ENCODE measurements at places on chromosomes 16 and 17. TPM values are rescaled to one million over a fixed set of nuclear protein-coding genes. Genes with fewer than 3 reads are reported as not detected.

GRCh38 chr17:76633628-76634328, 9.8 kb downstream of the ST6GALNAC1 start:
- H3K27me3 ChIP-seq: peaks cover 4% of the 10 kb centered on the region
- H3K4me3 ChIP-seq: no peak overlapping the region
- no peak for DNase-seq
- H3K4me1 ChIP-seq: peaks cover 5% of the 10 kb centered on the region
- H3K36me3 ChIP-seq: no peaks in the 10 kb centered on the region

Gene MYCBPAP
- total RNA-seq: 0.46 TPM

Gene NKD1
- total RNA-seq: 0.43 TPM

- H3K27ac ChIP-seq: no peak overlapping the region
- H3K4me3 ChIP-seq: no peak overlapping the region
- H3K36me3 ChIP-seq: no peaks in the 10 kb centered on the region
- peaks cover 13% of the 10 kb centered on the region for H3K4me1 ChIP-seq
- DNase-seq: no peak
- peaks cover 3% of the 10 kb centered on the region for H3K27me3 ChIP-seq
Measured at GRCh38 chr17:45234641-45235415, 13.1 kb downstream of the FMNL1 start.

- H3K36me3 ChIP-seq: no peaks in the 10 kb centered on the region
- no peaks in the 10 kb centered on the region for H3K4me1 ChIP-seq
- no peak overlapping the region for H3K27ac ChIP-seq
- no peak overlapping the region for H3K4me3 ChIP-seq
Measured at GRCh38 chr17:32899236-32900013, 22.5 kb upstream of the MYO1D start.

Gene MARCHF10
- not detected for total RNA-seq

- no peaks in the 10 kb centered on the region for H3K27me3 ChIP-seq
- no peak for DNase-seq
- no peak overlapping the region for H3K4me3 ChIP-seq
- no peak overlapping the region for H3K27ac ChIP-seq
Measured at GRCh38 chr17:57001541-57001940, 23.6 kb downstream of the SCPEP1 start.

Gene BCKDK
- 38.8 TPM for total RNA-seq

- H3K27me3 ChIP-seq: no peaks in the 10 kb centered on the region
- peaks cover 50% of the 10 kb centered on the region for H3K4me1 ChIP-seq
- peaks cover 14% of the 10 kb centered on the region for H3K36me3 ChIP-seq
- no peak for DNase-seq
- no peak overlapping the region for H3K4me3 ChIP-seq
Measured at GRCh38 chr17:27558341-27558740, 72.6 kb upstream of the LGALS9 start.

Gene ANKFN1
- not detected for total RNA-seq

Gene CCL8
- not detected for total RNA-seq

GRCh38 chr17:29903471-29903870, 26.6 kb downstream of the SSH2 start:
- no peaks in the 10 kb centered on the region for H3K4me1 ChIP-seq
- no peaks in the 10 kb centered on the region for H3K27me3 ChIP-seq
- H3K4me3 ChIP-seq: no peak overlapping the region
- DNase-seq: no peak
- H3K36me3 ChIP-seq: no peaks in the 10 kb centered on the region

DNA sequence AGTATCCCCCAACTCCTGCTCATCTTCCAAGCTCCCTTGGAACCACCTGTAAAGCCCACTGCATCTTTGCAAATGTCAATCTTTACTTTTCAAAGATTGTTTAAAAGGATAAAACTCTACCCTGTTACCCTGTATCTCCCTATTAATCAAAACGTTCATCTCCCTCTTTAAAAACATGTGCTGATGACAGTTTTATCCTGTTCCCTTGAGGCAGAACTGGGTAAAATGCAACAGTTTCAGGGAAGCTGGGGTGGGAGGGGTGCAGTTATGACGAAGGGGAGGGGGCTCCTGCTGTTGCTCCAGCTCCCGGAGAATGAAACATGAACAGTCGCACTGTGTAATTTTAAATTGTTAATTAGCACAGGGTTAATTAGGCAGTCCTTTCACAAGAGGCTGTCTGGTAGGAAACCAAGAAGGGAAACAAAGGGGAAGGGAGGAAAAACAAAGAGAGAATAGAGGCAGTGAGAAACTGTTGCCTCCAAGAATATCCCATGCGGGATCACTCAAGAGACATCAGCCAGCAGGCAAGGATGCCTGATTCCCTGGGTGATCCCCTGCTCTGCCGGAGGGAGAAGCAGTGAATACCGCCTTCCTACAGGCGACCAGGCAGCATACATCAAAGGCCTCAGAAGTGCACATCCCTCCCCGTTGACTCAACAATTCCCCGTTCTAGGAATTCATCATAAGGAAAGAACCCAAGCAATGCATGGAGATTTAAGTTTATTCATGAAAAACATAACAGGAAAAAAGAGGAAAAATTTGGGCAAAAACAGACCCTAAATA, 84.2 kb downstream of the ZFHX3 start:
- H3K36me3 ChIP-seq: peaks cover 36% of the 10 kb centered on the region
- H3K4me3 ChIP-seq: no peak overlapping the region
- H3K27ac ChIP-seq: peak overlapping the region; percentile 64
- H3K27me3 ChIP-seq: no peaks in the 10 kb centered on the region
- H3K4me1 ChIP-seq: peaks cover 60% of the 10 kb centered on the region
- DNase-seq: no peak

DNA sequence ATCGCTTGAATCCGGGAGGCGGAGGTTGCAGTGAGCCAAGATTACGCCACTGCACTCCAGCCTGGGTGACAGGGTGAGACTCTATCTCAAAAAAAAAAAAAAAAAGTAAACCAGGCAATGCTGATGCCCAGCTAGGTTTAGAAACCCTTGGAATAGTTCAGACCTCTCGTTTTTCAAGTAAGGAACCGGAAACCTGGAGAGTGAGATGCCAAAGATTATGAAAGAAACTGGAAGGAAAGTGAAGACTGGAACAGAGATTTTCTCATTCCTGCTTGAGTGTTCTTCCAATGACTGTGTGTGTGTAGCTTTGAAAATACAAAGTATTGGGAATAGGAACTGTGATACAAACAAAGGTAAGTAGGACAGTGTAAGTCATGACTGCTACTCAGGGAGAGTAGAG, 35.7 kb downstream of the MYH3 start:
- peaks cover 2% of the 10 kb centered on the region for H3K4me1 ChIP-seq
- no peak overlapping the region for H3K27ac ChIP-seq
- no peaks in the 10 kb centered on the region for H3K36me3 ChIP-seq
- H3K4me3 ChIP-seq: no peak overlapping the region

Gene GALR2
- total RNA-seq: not detected

Gene OTOP3
- not detected for total RNA-seq

DNA sequence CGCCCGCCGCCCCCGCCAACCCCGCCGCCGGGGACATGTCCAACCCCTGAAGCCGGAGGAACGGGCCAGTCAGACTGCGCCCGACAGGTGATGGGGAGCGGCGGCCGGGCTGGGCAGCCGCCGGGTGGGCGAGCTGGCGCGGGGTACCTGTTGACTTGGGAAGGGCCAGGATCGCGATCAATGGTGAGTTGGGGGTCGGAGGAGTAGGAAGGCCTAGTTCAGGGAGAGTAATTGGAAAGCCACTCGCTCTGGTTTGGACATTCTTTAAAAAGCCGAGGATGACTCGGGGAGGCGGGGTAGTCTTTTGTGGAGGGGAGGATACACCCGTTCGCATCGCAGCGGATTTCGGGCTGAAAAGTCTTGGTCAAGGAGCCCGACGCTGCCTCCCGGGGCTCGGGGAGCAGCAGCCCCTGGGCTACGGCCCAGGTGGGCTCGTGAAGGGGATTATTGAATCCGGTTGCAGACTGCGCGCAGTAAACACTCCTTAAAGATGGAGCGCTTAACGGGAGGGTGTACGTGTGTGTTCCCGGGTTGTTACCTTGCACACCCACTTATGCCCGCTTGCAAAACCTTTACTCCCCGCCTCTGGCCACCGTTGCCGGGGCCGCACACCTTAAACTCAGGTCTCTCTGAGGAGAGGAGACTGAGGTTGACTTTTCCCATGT, 123.8 kb downstream of the GOSR1 start:
- no peaks in the 10 kb centered on the region for H3K27me3 ChIP-seq
- H3K36me3 ChIP-seq: no peaks in the 10 kb centered on the region
- peak overlapping the region; percentile 97 for H3K27ac ChIP-seq
- peak overlapping the region; percentile 98 for H3K4me3 ChIP-seq

- no peaks in the 10 kb centered on the region for H3K36me3 ChIP-seq
- no peak for DNase-seq
- H3K27ac ChIP-seq: no peak overlapping the region
- no peaks in the 10 kb centered on the region for H3K27me3 ChIP-seq
Measured at GRCh38 chr17:12625092-12625491, 40.6 kb upstream of the MYOCD start.

DNA sequence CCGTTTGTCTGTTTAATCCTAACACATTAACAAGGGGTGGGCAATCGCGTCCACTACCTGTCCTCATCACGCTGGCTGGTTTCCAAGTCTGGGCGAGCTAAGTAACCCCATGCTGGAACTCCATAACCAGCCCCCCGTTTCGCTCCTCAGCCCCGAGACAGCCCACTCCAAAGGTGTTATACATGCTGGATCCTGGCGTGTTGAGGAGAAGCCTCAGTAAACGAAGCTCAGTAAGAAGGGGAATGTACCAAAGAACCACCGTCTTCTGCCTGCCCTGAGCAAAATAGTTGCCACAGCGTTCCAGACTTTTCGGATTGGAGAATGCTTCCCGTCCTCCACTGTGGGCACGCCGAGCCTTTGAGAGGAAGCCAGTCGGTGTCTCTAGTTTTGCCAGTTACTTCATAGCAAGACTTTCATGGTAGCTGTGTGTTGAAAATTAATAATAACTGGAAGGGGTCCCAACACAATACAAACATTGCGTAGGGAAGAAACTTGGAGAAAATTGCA, 16.1 kb upstream of the C17orf78 start:
- peaks cover 28% of the 10 kb centered on the region for H3K4me1 ChIP-seq
- H3K4me3 ChIP-seq: peak overlapping the region; percentile 85
- DNase-seq: no peak
- H3K36me3 ChIP-seq: no peaks in the 10 kb centered on the region
- peak overlapping the region; percentile 78 for H3K27ac ChIP-seq
- no peaks in the 10 kb centered on the region for H3K27me3 ChIP-seq

- H3K27me3 ChIP-seq: peaks cover 7% of the 10 kb centered on the region
- no peak overlapping the region for H3K4me3 ChIP-seq
- H3K36me3 ChIP-seq: no peaks in the 10 kb centered on the region
- no peaks in the 10 kb centered on the region for H3K4me1 ChIP-seq
- no peak overlapping the region for H3K27ac ChIP-seq
Measured at GRCh38 chr17:71085238-71086033, 916.1 kb downstream of the KCNJ2 start.

Gene NIP7
- 22.7 TPM for total RNA-seq

DNA sequence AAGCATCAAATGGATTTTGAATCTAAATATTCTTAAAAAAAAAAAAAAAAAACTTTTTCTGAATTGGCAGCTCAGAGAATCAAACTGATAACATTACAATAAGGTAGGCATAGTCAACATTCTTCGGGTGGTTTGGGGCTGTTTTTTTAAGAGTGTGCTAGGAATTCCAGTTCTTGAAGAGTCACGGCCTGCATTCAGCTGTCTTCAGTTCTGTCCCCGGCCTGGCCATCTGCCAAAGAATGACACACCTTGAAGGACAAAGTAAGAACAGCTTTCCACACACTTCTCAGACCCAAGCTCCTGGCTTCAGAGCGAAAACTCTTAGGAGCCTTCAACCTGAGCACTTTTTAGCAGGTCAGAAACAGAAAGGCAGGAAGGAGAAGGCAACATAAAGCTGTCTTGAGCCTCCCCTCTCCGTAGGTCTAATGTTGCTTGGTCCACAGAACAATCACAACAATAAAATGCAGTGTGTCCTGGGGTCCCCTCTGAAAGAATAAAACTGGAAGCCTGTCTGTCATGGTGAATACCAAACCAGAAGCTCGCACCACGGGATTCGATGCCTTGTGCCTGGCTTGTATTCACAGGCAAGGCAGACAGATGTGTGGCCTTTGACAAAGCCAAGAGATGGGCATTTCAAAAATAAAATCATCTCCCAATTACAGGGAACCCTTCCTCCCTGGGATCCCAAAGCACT, 524.4 kb upstream of the ZFHX3 start:
- peaks cover 36% of the 10 kb centered on the region for H3K27me3 ChIP-seq
- no peak overlapping the region for H3K27ac ChIP-seq
- no peak for DNase-seq
- peaks cover 6% of the 10 kb centered on the region for H3K4me1 ChIP-seq
- H3K4me3 ChIP-seq: no peak overlapping the region

DNA sequence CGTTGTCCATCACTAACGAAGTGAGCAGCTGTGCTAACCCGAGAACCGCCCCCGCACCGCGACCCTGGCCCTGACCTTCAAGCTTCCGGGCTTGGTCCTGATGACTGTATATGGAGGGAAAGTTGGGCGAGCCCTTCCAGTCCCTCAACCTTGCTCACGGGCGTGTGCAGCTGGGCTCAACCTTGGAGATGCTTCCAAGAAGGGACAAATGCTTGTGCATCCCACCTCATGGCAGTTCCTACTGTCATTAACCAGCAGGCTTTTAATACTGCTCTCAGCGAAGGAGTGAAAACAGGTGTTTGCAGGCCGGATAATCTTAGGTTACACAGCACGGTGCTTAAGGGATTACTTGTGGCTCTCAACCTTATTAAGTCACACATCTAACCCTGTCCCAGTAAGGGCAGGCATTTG, 33.5 kb downstream of the SRL start:
- H3K27ac ChIP-seq: no peak overlapping the region
- H3K36me3 ChIP-seq: no peaks in the 10 kb centered on the region
- DNase-seq: no peak
- H3K4me1 ChIP-seq: peaks cover 2% of the 10 kb centered on the region

DNA sequence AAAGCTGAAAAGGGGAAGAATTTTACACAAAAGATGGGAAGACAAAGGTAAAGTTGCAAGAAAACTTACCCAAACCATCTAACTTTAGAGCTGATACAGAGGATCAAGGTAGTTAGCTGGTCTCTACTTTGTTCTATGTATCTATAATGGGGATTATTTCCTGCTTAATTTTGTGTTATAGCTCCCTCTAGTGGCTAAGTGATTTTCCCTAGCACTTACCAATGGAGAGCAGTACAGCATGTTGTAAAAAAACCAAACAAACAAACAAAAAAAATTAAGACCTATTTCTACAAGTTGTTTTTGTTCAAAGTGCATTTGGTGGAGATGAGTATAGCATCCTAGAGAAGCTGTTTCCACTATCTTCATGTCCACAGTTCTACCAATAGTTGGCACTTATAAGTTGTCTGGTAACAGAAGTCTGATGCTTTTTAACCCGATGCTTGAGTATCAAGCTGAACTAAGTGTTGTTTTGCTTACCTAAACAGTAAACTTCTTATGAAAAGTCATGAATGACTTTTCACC, 7.5 kb downstream of the SRSF1 start:
- no peak overlapping the region for H3K4me3 ChIP-seq
- DNase-seq: no peak
- peaks cover 25% of the 10 kb centered on the region for H3K4me1 ChIP-seq
- no peaks in the 10 kb centered on the region for H3K27me3 ChIP-seq
- H3K27ac ChIP-seq: no peak overlapping the region

Gene CHAD
- total RNA-seq: not detected

DNA sequence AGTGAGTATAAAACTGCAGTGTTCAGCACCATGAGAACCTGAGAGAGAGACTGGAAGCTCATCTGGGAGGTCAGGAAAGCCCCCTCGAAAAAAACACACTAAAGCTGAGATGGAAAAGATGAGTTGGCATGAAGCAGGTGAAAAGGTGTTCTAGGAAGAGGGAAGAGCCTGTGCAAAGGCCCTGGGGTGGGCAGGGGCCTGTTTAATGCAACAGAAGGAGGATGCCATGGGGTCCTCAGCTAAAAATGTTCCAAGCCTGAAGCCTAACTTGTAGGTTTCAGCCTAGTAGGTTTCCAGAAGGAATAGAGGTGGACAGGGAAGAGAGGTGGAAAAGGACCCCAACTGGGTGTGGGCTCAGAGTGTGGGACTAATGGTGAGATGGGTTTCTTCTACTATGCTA, 242.3 kb upstream of the ZFHX3 start:
- H3K27me3 ChIP-seq: peaks cover 27% of the 10 kb centered on the region
- H3K27ac ChIP-seq: no peak overlapping the region
- DNase-seq: peak; percentile 34
- H3K4me1 ChIP-seq: no peaks in the 10 kb centered on the region
- H3K36me3 ChIP-seq: no peaks in the 10 kb centered on the region
